Renal cortex interstitium (tissue), 15 donors: ENCODE measurements at places on chromosomes 5 and 9. TPM values are rescaled to one million over a fixed set of nuclear protein-coding genes. Genes with fewer than 3 reads are reported as not detected.
A peak's percentile ranks its signal among the peaks of the same experiment; 100 is the strongest.

LCN15 gene
- polyA plus RNA-seq, result not detected

FAM151B gene
- 2.1 TPM for polyA plus RNA-seq

ADGRD2 gene
- 0.17 TPM for polyA plus RNA-seq

PCDHGC4 gene
- 3.9 TPM for polyA plus RNA-seq

LCN1 gene
- not detected for polyA plus RNA-seq

PKD2L2 gene
- polyA plus RNA-seq, result 0.13 TPM

MAML1 gene
- polyA plus RNA-seq, result 45.7 TPM

SPINK13 gene
- 0.30 TPM for polyA plus RNA-seq

CCL19 gene
- not detected for polyA plus RNA-seq

- no peak for DNase-seq
These were observed 3.7 kb upstream of the GNPDA1 start for GRCh38 chr5:142016556-142016955.

DNA sequence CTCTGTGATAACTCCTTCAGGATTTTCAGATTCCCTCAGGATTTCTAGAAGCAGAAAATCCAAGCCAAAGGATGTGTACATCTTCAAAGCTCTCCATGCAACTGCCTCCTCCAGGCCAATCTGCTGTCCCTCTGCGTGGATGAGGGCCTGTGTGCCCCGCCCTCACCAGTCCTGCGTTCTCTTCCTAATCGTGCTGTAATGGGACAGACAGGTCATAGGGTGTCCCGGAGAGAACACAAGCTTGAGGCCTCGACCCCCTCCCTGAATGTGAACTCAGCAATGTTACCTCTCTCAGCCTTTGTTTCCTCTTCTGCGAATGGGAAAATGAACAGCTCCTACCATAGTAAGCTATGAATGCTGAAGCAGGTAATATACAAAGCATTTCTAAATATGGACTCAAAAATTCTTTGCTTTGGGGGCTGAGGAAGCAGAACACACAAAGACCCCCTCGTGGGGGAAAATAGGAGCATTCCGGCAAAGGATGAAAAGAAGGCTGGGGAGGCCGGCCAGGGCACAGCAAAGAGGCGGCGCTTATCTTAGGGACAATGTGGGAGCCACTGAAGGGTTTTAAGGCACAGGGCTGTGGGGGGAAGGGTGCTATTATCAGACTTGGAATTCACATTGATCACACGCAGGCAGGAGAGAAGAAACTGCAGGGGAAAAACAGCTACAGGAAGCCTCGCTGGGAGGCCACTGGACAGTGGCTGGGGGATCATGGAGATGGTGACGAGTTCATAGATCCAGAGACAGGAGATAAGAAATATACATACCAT is 57.2 kb upstream of the FBXW11 start:
- no peak for DNase-seq

DNA sequence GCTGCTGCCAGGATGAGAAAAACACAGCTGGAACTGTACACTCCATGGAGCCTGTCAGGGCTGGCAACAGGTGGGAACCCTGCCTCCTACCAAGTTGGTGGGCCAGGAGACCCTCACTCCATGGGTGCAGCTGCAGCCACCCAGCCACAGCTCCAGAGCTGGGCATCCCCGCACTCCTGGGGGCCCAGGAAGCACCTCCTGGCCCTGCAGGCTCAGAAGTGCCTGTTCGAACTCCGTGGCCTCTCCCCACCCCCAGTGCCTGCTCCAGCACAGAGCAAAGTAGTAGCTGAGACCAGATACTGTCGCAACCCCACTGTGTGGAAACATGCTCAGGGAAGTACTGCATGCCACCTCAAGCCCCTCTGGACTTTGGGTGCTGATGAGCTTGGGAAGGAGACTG is 564.0 kb upstream of the ACO1 start:
- no peak for DNase-seq

DNA sequence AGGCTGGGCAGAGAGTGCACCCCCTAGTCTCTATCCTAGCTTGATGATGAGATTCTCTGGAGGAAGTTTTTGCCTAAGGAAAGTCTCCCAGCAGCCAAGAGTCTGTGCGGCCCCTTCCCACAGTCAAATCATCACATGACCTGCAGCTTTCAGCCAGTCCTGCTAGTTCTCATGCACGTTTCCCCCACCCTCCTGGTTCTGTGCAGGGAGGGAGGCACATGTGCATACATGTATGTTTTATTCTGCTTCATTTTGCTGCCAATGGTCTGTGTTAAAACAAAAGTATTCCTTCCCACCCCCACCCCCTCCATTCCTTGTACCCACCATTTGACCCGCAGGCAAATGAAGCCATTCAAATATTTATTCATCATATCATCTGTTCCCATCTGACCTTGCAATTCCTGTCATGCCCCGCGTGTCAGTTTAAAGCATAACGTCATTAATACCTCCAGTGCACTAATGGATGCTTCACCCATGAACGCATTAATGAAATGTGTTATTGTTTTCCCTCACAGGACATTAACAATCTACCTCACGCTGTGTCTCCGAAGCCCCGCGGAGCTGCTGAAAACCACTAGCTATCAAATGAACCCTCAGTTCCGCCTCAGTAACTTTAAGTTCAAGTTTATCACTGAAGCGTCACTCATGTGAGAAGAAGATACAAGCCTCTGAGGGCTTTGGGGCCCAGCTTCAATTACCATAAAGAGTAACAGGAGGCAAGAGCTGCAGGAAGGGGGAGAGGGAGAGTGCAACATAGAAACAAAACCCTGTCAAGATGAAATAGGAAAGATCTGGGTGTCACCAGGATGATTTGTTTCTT is 139.6 kb downstream of the RASEF start:
- DNase-seq, result peak; percentile 47

GRCh38 chr5:181112476-181112875 is 18.5 kb downstream of the OR2V1 start:
- DNase-seq, result no peak

DNA sequence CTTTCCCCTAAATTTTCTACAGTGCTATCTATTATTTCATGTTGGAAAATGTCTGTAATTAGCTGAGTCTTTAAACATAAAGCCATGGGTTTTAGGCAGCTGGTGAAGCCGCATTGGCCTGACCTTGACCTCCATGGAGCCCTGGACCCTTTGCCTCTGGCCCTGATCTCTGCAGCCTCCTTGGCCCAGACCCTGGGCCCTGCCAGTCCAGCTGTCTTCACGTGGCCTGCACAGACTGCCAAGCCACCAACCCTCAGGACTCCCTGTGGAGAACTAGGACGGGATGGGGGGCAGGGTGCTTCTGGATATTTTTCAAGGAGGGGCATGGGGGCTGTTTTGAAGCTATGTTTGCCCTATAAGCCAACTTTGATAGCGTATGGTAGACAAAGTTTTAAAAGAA is 29.8 kb upstream of the PPARGC1B start:
- no peak for DNase-seq

DNA sequence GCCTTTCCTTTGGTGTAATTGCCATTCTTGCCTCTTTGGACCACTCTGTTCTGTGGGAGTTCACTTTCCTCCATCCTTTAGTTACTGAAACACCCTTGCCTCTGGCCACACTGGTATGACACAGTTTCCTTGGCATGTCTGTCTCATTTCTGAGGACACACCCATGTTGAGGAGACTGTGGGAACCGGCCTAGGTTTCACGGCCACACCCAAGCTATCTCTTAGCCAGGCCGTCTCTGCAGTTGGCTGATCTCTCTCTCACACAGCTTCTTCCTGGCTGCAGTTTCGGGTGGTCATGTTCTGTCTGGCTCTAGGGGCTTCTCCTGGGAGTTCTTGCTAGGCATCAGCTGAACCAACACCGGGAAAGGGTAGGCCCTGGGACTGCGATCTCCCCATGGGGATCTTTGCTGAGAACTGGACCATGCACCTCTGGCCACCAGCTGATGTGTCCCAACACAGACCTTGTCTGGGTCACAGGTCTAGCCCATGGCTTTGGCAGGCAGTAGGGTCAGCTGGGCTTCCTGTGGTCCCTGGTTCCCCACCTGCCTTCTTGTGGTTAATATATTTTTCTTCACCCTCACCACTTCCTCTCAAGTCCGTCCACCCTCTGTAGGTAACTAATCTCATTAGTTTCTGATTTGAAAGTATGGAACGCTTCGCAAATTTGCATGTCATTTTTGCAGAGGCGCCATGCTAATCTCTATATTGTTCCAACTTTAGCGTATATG is 24.9 kb downstream of the ARHGEF37 start:
- no peak for DNase-seq

DNA sequence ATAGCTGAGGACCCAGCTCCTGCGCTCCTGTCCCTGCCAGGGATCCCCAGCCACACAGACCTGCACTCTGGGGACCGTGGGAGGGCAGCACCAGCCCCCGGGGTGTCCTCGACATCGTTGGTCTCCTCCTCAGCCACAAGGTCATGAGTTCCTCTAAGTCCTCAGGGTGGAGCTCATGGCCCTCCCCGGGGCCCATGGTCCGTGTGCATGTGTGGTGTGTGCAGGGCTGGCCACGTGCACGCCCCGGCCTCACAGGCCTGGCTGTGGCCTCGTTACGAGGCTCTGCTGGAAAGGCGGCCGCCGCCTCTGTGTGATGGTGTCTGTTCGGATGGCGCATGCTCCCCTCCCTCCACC is 16.1 kb upstream of the AJM1 start:
- no peak for DNase-seq

- DNase-seq, result no peak
These were observed 652.4 kb downstream of the PDE4D start for GRCh38 chr5:59241119-59241518.

GRCh38 chr5:33079548-33079947 is 361.2 kb upstream of the TARS1 start:
- peak; percentile 39 for DNase-seq

- no peak for DNase-seq
These were observed 590.5 kb downstream of the CCDC171 start for GRCh38 chr9:16143310-16143709.

- no peak for DNase-seq
These were observed 140.3 kb downstream of the OLFM1 start for GRCh38 chr9:135227641-135228251.

- no peak for DNase-seq
These were observed 71.2 kb upstream of the FREM1 start for GRCh38 chr9:14981291-14981950.

DNA sequence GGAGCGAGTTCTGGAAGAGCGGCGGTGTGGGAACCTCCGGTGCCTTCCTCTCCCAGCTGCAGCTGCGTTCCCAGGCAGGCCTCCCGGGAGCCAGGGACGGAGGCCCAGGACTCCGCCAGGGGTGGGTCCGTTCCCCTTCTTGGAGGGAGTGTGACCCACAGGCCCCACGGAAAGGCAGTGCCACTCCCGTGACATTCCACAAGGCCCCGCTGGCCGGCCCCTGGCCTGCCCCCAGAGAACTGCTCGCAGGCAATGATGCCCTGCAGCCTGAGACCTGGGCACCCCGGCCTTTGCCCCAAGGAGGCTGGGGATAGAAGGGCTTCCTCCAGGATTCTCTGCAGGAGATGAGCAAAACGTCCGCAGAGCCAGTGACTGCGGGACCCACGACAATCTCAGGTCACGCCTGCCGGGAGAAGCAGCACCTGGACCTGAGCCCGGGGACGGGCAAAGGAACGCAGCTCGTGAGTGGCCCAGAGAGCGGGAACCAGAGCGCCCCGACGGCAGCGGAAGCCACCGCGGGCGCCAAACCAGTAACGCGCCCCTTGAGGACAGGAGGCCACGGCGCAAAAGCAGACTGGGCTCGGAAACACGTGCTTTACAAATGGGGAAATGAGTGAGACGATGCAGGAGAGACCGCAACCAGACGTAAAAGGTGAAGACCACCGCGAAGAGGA is 9.3 kb downstream of the OBP2B start:
- peak; percentile 35 for DNase-seq

DNA sequence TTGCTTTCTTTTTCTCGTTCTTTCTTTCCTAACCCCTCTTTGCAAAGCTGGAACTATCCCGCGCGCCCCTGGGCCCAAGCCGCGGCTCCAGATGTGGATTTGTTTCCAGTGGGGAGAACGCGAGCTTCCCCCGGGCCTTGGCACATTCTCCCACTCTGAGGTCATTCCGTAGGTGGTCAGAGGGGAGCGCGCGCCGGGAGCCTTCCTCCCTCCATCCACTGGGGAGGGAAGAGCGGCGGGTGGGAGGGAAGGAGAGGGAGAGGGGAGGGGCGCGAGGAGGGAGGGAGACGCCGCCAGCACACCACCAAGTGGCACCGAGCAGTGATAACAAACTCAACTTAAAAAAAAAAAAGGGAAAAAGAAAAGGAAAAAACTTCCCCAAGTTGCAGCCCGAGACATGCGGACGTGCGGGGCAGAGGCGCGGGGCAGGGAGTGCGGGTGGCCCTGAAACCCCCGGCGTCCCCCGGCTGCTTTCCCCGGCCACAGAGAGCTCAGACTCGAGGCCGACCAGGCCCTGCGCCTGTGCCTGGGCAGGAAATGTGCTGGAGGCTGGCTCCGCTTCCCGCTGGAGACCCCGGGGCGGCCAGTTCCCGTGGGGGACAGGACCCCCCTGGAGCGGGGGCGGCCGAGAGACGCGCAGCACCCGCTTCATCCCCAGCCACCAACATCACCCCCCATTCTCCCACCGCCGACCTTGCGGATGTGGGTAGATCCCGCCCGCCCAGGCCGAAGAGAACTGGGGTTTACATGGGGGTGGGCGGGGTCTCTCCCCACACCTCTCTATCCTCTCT is 3.1 kb downstream of the IER5L start:
- DNase-seq, result no peak

DNA sequence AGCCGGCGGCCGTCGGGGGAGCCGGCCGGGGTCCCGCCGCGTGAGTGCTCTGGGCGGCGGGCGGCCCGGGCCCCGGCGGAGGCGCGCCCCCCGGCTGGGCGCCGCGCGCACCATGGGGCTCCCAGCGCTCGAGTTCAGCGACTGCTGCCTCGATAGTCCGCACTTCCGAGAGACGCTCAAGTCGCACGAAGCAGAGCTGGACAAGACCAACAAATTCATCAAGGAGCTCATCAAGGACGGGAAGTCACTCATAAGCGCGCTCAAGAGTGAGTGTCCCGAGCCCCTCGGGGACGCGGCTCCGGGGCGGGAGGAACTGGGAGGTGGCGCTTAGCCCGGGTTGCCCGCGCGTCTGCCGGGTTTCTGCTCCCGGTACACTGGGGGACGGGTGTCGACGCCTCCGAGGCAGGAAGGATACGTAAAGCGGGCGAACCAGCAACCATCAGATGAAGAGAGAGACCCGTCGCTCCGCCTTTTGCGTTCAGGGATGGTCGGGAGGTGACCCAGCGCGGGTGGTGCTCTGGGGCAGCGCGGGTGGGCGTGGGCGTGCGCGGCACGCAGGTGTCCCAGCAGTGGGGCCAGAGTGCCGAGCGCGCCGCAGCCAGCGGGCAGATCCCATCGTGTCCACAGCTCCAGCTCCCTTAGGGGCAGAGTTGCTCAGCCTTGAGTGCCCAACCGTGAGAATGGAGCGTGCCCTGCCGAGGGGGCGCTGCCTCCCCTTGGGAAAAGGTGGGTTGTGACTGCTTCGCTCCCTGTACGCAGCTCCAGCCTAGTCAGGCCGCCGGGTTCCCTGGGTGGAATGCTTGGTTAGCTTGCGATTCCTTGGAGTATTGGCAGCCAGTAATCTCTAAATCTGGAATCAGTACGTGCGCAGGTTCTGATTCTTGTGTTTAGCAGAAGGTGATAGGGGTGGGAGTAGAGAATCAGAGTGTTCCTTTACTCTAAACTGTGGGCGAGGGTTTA is 753 bp downstream of the ARHGAP26 start:
- no peak for DNase-seq

GRCh38 chr9:27108981-27109541 is at the start of gene TEK:
Gene TEK, plus strand, starts transcription at chr9:27109225. Its CDS starts 366 bp downstream, at chr9:27109591.
- DNase-seq, result no peak
